ENCODE measurements at places on chromosomes 5 and 9. TPM values are rescaled to one million over a fixed set of nuclear protein-coding genes. Genes with fewer than 3 reads are reported as not detected.

PFN3 gene
- total RNA-seq, result not detected

PTGES gene
- not detected for total RNA-seq

CCL27 gene
- not detected for total RNA-seq

PCDHA10 gene
- total RNA-seq, result under 0.01 TPM

ZFP37 gene
- total RNA-seq, result 0.64 TPM

PCDHGB4 gene
- total RNA-seq, result 19.5 TPM

DOCK2 gene
- 1.2 TPM for total RNA-seq

PPP3R2 gene
- total RNA-seq, result not detected

C9 gene
- total RNA-seq, result 0.44 TPM

NXNL2 gene
- not detected for total RNA-seq

All from glomerular endothelial cell (primary cell).